Activated CD8-positive, alpha-beta memory T cell treated with anti-CD3 and anti-CD28 coated beads, Interleukin-2, amount 10 ng/mL, durations not matched to agents 7 days and 5 days (primary cell): ENCODE measurements at places on chromosomes 2 and 18. TPM values are rescaled to one million over a fixed set of nuclear protein-coding genes. Genes with fewer than 3 reads are reported as not detected.

DNA sequence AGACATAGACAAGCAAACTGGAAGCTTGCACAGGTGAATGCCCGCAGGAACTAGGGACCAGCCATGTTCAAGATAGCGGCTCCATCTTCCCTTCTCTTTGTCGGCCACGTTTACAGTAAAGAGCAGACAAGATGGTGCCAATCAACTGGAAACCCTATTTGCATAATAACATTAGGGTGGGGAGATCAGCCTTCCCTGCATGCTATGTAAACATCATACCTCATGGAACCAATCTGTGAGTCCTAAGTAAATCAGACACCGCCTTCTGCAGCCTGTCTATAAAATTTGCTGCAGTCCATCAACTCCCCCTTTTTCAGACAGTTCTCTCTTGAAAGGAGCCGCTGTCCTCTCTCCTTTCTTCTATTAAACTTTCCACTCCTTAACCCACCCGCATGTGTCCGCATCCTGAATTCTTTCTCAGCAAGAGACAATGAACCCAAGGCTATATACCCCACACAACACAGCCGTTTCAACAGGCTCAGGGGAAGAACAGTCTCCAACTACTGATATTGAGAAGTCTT is 384.4 kb downstream of the EIPR1 start:
- DNase-seq = no peak

RGPD3 gene
- total RNA-seq = not detected

DNA sequence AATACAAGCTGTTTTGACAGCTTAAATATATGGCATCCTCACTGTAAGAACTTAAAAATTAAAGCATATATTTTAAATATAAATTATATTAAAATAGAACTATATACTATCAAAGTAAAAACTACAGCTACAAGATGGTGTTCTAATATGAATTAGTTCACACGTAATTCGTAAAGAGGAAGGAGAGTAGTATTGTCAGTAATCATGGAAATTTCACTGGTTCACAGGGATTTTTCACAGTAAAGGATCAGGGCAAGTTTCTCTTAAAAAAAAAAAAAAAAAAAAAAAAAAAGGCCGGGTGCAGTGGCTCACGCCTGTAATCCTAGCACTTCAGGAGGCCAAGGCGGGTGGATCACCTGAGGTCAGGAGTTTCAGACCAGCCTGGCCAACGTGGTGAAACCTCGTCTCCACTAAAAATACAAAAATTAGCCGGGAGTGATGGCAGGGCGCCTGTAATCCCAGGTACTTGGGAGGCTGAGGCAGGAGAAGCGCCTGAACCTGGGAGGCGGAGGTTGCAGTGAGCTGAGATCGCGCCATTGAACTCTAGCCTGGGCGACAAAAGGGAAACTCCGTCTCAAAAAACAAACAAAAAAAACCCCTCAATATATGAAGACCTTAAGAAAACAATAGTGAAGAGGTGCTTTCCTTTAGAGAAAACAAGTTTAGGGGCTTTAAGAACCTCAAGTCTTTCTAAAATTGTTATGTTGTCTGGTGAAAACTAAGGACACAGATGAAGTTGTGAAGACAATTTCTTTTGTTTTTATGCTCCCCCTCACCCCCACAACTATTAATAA is 32.5 kb downstream of the PNO1 start:
- no peak for DNase-seq

GRCh38 chr2:241929551-241930490 is 60.3 kb downstream of the RTP5 start:
- DNase-seq = no peak

- no peak for DNase-seq
Observed at GRCh38 chr2:9994462-9994861, 43.0 kb downstream of the GRHL1 start.

MYO3B gene
- total RNA-seq = 0.38 TPM
